Activated CD8-positive, alpha-beta memory T cell treated with anti-CD3 and anti-CD28 coated beads for 1 hour (primary cell): ENCODE measurements at places on chromosomes 3 and 15.

DNA sequence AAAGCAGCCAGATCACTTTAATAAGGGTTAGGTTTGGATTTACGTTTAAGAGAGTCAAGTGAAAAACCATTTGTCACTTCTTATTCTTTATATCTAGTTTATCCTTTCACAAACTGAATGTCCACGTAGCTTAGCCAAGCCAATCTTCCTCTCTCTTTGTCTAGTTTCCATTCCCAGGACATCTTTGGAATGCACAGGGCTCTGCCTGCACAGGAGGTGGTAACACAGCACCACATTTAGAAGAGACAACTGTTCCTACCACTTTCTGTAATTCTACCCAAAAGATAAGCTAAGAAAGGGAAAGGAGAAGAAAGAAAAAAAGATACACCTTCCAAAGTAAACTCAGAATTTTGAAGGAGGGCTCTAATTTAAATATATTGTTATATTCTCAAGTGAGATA lies 67.9 kb downstream of the IGSF11 start:
- DNase-seq, result no peak

- DNase-seq, result no peak
Observed at GRCh38 chr15:67639591-67639990, 97.1 kb downstream of the MAP2K5 start.

DNA sequence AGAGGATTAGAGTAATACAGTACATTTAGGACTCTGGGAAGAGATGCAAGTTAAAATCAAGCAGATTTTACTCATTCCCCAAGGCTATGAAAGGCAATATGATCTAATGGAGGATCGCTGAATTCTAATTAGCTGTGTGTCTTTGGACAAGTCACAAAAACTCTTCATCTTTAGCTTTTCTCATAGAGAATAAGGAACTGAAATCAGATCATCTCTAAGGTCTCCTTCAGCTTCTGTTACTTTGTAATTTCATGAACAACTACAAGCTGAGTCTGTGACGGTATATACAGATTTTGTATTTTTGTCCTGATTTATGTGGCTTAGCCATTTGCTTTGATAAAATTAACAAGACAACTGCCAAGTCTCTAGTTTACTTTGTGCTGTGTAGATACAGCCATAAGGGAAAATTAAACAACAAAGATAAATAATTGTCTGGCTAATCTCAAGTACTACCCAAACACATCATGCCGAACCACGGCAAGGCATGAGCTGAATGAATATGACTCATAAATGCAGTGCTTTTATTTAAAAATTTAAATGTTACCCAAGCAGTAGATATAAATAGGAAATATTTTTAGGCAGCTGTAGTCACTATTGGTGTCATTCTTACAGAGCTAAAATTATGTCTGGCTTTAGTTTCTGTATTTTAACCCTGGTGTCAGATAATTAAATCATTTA lies 81.5 kb downstream of the GAP43 start:
- DNase-seq, result no peak

DNA sequence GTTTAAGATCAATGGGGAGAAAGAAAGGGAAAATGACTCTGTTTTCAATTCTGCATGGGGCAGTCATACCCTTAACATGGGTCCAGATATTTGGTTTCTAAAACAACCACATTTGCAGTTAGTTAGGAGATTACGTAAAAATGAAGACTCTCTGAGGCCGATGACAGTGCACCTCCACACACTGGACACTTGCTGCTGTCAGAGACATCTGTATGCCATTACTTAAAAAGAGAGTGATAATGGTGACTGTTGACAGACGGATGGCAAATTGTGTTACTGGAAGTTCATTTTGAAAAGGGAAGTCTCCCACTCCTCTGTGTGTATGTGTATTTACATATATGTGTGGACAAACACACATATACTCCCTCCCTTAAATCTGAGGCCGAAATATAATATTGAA lies 304.5 kb upstream of the SEMA6D start:
- DNase-seq, result no peak

DNA sequence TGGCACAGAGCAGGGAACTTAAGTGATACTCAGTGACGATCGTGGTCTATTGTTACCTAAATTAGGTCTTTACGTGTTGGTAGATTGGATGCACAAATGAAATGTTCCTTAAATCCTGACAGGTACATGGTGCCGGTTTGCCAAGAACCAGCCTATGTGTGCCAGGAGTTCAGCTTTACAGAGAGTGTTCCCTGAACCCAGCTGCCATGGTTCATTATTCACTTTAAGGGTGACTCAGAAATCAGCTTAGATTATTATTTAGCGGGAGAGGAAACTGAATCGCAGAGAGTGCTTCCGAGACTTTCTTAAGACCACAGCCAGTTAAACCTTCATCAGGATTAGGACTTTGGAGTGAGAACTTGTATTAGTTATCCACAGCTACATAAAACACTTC lies 21.5 kb downstream of the FAM43A start:
- no peak for DNase-seq
